NCI-H510A (cell line): ENCODE measurements at places on chromosomes 11 and 22.

GRCh38 chr11:121421149-121421901 is 30.8 kb upstream of the SORL1 start:
- no peak for DNase-seq

- DNase-seq = no peak
Observed at GRCh38 chr22:20183101-20183500, 32.2 kb upstream of the CCDC188 start.

DNA sequence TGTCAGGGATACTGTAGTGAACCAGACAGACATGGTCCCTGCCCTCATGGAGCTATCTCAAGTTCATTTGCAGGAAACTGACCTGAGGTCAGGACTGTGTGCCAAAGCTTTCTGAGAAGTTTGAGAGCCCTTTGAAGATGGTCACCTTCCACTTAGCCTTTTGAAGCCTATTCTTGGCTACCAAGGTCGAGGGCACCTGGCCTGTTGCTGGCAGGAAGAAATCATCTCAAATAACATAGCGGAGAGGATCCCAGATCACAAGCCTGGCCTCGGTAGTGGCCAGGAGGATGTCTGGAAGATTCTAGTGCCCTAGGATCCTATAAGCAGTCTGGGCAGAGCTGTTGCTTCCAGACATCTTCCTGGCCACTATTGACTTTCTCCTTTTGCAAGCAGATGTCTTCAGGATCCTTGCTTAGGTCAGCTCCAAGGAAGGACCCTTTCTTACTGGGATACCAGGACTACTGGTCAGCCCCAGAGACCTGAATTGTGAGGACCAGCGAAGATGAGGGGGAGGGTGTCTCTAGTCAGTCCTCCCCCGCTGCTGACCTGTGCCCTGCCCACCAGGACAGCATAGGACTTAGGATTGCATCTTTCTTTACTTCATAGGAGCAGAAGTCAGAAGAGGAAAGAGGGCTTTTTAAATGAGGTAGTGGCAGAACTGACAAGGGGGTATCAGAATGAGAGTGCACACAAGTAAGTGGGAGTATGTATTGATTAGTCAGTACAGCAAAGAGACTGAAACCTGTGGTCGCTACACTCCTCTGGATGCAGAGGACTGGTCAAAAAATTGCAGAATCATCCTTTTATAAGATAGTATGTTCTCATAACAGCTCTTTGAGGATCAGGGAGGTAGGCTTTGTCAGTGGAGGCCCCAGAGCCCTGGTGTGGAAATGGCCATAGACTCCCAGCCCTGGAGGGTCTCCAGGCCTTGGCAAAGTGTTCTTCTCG is 94.8 kb downstream of the TEAD1 start:
- no peak for DNase-seq

DNA sequence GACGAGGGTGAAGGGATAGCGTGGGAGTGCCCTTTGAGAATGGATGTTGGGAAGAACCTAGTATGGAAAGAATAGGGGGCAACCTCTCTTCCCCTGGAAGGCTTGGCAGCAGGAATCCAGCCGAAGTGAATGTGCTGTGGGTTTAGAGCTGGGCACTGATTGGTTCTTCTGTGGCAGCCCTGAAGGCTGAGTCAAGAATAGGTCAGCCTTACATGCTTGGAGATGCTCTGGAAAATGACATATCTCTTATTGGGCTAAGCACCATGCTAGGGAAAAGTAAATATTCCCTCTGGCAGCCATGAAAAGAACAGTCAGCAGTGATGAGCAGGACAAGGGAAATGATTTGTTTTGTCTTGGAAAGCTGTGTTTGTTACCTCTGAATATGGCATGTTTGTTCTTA is 149.5 kb downstream of the COMMD9 start:
- no peak for DNase-seq

- no peak for DNase-seq
Observed at GRCh38 chr11:35275786-35276170, 136.8 kb downstream of the CD44 start.

GRCh38 chr11:25562417-25562816 is 769.5 kb upstream of the ANO3 start:
- no peak for DNase-seq

DNA sequence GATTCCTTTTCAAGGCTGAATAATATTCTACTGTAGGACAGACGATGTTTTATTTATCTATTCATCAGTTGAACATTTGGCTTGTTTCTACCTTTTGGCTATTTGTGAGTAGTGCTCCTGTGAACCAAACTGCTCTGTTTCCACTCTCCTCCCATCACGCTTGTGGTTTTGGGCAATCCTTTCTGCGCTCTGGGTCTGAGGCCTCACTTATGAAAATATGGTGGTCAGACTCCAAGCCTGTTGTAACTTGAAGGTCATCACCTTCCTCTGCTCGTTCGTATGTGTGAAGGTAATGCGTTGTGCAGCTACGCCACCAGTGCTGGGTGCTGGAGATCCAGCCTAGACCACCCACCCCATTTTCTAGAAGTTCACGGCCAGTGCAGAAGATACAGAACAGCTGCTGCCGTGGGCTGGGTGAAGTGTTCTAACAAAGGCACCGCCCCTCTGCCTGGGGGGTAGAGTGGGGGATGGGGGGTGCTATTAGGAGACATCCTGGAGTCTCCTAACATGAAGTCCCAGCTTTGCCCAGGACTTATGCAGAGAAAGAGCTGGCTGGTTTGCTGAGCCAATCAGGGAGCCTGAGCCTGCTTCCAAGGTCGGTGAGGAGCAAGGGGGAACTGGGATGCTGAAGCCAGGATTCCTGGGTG is 21.0 kb downstream of the PTPN5 start:
- DNase-seq = no peak

DNA sequence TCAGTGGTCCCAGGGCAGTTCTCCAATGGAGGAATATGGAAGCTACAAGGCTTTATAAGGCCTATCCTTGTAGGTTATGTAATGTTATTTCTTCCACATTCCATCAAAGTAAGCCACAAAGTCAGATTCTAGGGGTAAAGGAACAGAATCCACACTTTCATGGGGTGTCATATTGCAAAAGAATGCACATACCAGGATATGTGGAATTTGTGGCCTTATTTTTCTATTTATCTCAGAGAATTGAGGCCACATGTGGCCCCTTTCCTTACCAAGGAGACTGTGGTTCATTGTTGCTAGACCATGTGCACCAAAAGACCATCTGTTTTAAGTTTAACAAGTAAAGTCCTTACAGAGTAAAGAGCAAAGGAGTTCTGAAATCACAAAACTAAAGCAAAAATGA is 12.9 kb downstream of the LRRC4C start:
- no peak for DNase-seq

DNA sequence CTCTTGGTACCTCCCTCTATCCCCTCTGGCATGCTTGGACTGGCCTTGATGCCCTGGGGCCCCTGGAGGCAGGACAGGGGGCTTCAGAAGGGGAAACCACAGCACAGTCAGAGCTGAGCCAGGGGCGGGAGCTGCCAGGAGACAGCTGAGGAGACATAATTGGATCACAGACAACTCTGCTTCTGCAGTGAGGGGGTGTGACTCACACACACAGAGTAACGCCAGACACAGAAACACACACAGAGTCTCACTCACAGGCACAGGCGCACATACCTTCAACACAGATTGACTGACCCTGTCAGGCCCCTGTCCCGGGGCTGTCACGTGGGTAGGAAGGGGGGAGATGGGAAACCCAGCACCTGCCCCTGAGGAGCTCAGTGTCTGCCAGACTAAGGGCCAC is 20.6 kb downstream of the STARD10 start:
- DNase-seq = no peak

DNA sequence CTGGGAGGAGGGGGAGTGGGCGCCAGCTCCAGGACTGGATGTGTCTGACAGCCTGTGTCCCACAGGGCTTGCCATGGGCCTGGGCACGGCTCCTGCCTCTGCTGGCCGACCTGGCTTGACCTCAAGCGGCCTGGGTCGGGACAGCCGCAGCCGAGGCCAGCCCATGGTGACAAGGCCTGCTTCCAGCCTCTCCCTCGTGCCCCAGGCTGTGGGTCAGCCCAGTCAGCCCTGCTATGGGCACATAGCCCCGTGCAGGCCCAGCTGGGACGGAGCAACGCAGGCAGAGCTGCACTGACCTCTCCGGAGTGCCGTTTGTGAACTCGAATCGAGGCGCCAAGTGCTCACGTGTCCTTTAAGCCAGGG is 17.9 kb downstream of the OSBPL5 start:
- no peak for DNase-seq

GRCh38 chr11:44983786-44984185 is 33.1 kb upstream of the TP53I11 start:
- no peak for DNase-seq

GRCh38 chr11:68810164-68810563 is 31.6 kb downstream of the CPT1A start:
- no peak for DNase-seq

GRCh38 chr22:30279046-30279788 is 10.1 kb downstream of the CASTOR1 start:
- no peak for DNase-seq
